GM12892 (cell line): ENCODE measurements at places on chromosomes 4 and X.

DNA sequence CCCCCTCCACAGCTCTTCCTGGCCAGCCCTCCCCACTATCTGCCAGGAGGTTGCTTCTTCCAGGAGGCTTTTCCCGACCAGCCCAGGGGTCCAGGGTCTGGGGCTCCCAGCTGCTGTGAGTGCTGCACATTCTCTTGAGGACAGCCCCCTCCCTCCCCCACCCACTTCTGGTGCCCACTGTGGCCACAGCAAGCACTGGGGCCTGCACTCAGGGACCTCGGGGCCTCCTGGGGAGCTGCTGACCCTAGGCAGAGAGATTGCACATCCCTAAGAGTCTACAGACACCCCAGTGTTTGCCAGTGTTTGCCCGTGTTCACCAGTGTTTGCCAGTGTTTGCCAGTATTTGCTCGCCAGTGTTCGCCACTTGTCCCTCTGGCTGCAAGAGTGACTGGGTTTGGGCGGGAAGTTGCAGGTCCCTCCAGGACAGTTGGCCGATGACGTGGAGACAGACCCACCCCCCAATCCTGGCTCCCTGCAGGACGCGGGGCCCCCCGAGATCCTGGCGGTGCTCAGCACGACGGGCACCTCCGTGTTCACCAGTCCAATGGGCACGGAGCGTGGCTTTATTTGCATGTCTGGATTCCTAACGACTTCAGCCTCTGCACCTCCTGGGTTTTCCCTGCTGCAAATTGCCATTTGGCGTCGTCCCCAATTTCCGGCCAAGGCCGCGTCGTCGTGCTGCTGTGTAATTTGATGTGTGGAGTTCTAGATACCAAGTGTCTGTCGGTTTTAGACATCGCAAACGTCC is 87.5 kb upstream of the NKX1-1 start:
- DNase-seq = no peak

DNA sequence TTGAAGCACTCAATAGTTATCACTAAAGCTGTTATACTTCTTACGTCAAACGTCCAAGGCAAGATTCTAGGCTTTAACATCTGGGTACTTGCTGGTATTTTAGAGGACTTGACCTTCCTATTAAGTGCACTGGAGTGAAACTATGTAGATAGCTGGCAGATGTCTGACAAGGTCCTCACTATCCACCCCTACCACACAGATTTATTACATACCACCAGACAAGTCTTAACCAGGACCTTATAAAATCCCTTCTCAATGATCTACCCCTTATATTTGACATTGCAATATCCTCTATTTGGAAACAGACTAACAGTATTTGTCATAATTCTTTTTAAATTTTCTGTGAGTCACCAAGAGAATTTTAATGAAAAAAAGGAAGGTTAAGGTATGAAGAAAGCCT is 78.8 kb downstream of the PDGFC start:
- DNase-seq = no peak

- DNase-seq = no peak
Observed at GRCh38 chr4:147938496-147938895, 206.6 kb downstream of the ARHGAP10 start.

DNA sequence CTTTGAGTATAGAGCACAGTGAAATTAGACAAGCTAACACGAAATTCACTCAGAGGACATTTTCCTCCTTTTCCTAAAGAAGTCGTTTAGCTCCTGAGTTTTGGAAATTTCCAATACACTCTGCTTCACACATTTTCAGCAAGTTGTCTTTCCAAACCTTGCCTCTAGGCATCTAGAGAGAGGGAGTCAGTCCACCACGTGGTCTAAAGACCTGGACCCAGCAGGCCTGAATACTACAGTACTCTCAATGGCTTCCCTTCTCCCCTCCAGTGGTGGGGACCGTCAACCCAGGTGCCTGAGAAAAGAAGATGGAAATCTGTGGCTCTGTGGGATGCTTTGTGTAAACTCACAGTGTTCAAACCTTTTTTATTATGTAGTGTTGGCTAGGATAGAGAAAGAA is 13.9 kb upstream of the SCML2 start:
- no peak for DNase-seq

- DNase-seq = no peak
Observed at GRCh38 chrX:119240356-119240755, 4.3 kb downstream of the PGRMC1 start.

DNA sequence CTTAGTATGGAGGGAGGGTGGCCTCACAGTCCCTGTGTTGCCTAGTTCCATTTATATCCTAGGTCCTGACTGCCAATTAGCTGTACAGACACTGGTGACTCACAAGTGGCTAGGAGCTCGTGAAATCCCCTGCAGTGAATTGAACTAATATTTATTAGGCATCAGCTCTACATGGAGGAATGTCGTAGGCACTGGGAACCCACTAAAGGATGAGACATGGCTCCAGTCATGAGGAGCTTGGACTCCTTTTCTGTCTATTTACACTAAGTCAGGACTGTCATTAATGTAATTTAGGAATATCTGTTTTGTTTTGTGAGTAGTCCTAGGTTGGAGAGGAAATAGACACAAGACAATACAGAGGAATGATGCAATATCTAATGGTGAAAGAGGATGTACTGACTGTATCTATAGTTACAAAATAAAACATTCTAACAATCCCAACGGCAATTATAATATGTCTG is 67.7 kb downstream of the MID1IP1 start:
- DNase-seq = no peak

GRCh38 chrX:69072486-69073006 is 92.7 kb downstream of the PJA1 start:
- no peak for DNase-seq

DNA sequence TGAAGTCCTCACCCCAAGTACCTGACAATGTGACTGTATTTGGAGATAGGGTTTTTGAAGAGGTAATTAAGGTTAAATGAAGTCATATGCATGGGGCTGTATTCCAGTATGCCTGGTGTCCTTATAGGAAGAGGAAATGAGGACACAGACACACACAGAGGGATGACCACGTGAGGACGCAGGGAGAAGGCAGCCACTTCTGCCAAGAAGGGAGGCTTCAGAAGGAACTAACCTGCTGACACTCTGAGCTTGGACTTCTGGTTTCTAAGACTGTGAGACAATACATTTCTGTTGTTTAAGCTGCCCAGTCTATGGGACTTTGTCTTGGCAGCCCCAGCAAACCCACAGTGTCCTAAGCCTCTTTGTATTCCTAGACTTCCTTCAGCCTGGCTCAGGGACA is 3.0 kb upstream of the SLC2A9 start:
- DNase-seq = no peak

DNA sequence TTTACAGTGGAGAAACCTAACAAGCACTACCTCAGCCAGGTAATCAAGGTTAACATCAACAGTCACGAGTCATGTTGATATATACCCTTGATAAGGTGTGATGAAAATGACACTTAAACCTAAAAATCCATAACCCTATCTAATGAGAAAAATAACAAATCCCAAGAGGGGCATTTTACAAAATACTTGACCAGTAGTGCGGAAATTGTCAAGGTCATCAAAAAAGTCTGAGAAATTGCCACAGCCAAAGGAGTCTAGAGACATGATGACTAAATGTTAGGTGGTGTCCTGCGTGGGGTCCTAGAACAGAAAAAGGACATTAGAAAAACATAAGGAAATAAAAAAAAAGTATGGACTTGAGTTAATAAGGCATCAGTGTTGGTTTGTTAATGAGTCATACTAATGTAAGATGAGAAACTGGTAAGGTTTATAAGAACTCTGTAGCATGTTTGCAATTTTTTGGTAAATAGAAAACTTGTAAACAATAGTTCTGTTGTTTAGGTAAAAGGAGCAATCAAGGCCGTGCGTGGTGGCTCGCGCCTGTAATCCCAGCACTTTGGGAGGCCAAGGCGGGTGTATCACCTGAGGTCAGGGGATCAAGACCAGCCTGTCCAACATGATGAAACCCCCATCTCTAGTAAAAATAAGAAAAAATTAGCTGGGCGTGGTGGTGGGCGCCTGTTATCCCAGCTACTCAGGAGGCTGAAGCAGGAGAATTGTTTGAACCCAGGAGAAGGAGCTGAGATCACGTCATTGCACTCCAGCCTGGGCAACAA is 2.9 kb downstream of the RPL36A start:
- no peak for DNase-seq

GRCh38 chr4:150801833-150802232 is 213.3 kb downstream of the LRBA start:
- no peak for DNase-seq
